ENCODE measurements at places on chromosomes 1 and 21.

GRCh38 chr1:215220346-215220745 is 137.8 kb downstream of the KCNK2 start:
- no peak for DNase-seq

DNA sequence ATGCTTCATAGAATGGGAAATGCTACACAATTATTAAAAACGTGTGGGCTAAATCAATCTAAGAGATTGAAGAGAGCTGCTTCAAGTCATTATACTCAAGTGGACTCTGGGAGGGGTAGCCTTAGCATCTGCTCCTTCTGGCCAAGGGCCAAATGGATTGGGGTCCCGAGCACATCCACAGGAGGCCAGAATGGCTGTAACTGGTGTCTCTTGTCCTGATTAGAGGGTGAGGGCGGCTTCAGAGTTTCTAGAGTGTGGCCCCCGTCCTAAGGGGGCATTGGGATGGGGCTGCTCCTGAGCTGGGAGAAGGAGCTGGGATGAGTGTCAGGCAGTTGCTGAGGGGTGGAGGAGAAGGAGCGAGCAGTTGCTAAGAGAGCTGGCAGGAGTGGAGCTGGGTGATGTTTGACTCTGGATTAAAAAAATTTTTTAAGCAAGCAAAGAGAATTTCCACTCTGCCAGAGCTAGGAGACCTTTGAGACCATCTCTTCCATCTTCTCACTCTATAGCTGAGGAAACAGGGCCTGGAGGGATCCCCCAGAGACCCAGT is 71.3 kb upstream of the TLR5 start:
- no peak for DNase-seq

DNA sequence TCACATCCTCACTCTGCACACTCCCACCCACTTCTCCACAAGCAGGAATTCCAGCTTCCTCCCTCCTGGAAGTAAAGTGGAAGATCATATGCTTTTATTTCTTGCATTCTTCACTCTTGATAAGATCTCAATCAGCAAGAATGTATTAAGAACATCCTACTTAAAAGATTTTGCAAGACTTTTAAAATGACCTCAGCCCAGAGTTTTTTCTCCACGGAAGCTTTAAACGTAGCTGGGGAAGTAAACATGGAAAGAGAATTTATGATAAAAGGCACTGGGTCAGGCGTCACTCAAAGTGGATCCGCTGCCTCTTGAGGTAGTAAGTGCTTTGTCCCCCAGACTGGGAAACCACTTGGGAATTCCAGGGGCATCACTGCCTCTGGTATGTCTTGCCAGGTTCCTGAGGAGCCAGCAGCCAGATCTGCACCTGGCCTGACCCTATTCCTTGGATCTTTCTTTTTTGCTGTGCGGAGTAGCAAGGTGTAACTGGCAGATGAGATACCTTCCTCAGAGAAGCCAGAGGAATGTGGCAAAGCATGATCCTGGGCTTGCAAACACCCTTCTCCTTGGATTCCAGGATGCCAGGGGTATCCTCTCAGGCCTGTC is 33.9 kb downstream of the CDK18 start:
- no peak for DNase-seq

DNA sequence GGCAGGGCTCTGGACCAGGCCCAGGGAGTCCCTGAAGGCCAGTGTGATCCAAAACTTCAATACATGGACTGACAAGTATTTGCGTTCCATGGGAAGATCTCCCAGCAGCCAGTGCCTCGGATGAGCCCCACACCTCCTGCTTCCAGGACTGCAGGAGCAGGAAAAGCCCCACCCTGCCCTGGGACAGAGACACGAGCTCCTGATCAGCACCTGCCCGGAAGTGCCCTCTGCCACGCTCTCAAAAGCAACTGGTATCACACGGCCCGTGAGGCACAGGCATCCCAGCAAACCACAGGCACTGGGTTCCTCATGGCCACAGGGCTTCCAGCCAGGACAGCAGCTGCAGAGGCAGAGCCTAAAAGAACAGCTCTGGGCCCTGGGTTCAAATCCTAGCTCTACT is 48.6 kb downstream of the ACOT7 start:
- DNase-seq = no peak

DNA sequence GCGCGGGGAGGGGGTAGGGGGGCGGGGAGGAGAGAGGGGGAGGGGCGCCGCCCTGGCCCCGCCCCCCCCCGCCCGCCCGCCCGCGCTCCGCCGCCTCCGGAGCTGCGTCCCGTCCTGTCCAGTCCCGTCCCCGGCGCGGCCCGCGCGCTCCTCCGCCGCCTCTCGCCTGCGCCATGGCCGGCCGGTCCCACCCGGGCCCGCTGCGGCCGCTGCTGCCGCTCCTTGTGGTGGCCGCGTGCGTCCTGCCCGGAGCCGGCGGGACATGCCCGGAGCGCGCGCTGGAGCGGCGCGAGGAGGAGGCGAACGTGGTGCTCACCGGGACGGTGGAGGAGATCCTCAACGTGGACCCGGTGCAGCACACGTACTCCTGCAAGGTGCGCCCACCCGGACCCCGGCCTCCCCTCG is at the start of gene AGRN:
Gene AGRN, plus strand, starts transcription at position 121 of the 405 bp plus-strand sequence. Its CDS starts 53 bp downstream, at position 174.
- DNase-seq = no peak

- no peak for DNase-seq
Observed at GRCh38 chr1:6129313-6129712, 50.8 kb downstream of the CHD5 start.

GRCh38 chr1:242456726-242457269 is 67.7 kb downstream of the PLD5 start:
- no peak for DNase-seq

GRCh38 chr1:16119926-16120325 is 35.9 kb downstream of the EPHA2 start:
- DNase-seq = no peak

DNA sequence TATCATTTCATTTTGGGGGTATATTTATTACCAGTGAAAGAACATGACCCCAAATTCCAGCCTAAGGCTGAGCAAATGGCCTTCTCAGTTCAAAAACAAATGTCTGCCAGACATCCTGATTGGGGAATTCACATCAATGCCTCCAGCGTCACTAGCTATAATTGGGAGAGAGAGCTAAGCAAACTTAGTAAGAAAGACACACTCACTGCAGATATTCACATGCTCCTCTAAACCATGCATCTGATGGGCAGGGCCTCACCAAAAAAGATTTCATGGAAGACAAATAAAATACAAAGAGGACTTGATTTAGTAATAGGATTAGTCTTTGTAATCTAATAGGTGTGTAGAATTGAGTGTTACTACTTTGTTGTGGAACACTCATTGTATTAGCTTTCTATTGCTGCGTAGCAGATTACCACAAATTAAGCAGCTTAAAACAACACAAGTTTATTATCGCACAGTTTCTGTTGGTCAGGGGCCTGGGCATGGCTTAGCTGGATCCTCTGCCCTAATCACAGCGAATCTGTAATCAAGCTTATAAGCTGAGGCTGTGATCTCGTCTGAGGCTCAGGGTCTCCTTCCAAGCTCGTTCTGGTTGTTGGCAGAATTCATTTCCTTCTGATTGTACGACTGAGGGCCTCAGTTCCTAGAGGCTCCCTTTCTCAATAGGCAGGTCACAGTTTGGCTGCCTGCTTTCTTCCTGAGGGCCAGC is 243.0 kb downstream of the PBX1 start:
- DNase-seq = no peak

DNA sequence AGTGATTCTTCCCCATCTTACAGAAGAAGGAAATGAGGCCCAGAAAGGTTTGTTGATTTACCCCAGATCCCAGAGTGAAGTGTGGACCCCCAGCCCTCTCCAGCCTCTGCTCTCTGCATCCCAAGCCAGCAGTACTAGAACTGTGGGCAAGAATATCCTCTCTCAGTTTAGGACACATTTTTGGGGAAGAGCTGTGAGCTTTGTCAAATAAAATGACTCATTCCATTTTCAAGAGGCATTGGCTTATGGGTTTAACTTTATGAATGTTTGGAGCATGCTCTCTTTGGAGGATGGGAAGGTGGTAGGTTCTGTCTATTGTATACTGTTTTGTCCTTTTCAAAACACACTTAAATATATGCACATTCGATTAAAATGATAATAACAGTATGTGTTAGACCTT is 70.6 kb upstream of the CNTN2 start:
- no peak for DNase-seq

DNA sequence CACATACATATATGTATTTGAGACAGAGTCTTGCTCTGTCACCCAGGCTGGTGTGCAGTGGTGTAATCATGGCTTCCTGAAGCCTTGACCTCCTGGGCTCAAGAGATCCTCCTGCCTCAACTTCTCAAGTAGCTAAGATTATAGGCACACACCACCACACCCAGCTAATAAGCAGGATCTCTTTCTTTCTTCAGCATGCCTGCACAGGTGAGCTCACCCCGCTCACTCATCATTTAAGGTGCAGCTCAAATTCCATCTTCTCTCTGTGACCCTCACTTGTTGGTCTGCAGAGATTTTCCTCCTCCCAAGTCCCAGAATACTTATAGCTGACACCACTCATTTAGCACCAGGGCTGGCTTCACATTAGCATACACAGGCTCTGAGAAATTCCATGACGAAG is 209.1 kb upstream of the MAP1LC3C start:
- DNase-seq = no peak

DNA sequence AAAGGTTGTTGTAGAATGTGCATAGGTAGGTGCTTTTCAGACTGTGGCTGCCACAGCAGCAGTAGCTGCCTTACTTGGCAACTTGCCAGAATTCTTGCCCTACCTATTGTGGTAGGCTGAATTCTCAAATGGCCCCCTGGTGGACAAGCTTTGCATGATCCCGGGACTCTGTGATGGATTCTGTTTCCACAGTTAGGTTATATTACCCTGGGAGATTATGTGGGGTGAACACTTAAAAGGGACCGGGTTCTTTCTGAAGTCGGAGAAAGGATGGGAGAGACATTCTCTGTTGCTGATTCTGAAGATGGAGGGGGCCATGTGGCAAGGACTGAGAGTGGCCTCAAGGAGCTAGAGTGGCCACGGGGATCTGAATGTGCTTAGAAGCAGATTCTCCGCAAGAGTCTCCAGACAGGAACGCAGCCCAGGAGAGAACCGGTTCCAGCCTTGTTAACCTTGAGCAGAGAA is 32.1 kb upstream of the KCNE1 start:
- peak; percentile 90 for DNase-seq

- no peak for DNase-seq
Observed at GRCh38 chr1:27548858-27549719, 54.9 kb downstream of the AHDC1 start.

DNA sequence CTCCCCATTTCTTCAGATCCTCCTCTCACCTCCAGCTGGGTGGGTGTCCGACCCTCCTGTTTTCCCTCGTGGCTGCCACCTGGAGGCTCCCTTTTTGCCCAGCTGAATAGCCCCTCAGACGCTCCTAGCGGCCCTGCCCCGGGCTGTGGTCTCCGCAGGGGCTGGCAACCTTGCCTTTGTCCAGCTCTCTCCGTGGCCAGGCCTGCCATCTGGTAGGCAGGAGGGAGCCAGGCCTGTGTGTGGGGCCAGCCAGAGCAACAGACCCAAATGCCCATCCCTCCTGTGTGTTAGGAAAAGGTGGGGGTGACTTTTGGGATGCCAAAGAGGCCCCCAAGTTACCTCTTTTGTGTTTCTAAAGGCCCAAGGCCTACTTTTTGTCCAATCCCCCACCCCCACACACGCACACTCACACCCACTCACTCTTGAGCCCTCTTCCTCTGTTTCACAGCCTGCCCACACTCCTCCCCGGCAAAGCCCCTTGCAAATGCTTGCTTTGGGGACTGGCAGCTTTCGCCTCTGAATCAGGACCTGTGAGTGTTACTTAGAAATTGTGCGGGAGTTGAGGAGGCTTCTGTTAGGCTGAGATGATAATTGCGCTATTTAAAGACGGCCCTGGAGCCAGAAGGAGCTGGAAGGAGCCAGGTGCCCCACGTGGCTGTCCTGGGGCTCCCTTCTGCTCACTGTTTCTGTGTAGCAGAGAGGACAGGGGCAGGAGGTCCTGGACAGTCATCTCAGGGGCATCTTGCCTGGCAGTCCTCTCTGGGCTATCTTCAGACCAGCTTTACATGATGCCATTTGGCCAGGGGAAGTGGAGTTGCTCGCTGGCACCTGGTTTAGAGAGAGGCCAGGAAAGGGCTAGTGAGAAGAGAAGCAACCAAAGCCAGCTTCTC is 9.1 kb downstream of the PPFIA4 start:
- DNase-seq = no peak

DNA sequence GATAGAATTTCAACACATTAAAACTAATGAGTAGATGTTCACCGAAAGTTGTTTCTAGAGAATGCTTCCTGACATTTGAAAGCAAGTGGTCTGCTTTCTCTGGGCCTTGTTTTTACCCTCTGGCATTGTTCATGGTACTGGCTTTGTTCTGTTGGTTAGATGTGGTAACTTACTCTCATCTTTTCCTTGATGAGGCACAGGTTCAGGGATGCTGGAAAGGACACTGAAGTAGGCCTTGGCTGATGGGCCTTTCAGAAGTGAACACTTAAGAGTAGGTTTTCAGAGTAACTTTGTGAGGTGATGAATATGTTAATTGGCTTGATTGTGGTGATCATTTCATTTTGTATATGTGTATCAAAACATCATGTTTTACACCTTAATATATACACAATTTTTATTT is 55.8 kb downstream of the DYRK1A start:
- DNase-seq = no peak

- DNase-seq = peak; percentile 27
Observed at GRCh38 chr21:22711636-22712035, 1713.4 kb downstream of the NCAM2 start.

- no peak for DNase-seq
Observed at GRCh38 chr1:112722601-112723510, 7.7 kb upstream of the PPM1J start.

GRCh38 chr1:53585129-53585528 is 125.9 kb downstream of the DMRTB1 start:
- no peak for DNase-seq

- no peak for DNase-seq
Observed at GRCh38 chr1:170664093-170664827, at the start of gene PRRX1. Gene PRRX1, plus strand, starts transcription at chr1:170664131. Its CDS starts 88 bp downstream, at chr1:170664219.

DNA sequence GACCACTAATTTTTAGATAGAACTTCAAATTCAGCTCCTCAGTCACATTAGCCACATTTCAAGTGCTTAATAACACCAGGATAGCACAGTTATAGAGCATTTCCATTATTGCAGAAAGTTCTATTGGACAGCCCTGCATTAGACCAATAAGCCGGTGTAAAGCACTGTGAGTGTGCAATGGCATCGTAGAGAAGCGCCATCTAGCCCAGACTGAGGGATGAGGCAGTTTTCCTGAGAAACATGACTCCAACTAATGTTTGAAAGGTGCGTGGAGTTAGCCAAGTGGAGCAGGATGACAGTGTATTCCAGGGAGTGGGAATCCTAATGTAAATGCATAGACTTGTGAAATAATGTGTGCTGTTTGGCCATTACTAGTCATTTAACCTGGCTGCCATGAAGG is 7.7 kb downstream of the RPE65 start:
- DNase-seq = no peak

- DNase-seq = peak; percentile 67
Observed at GRCh38 chr1:11654137-11654938, at the start of the genes FBXO2 and FBXO44. Gene FBXO2, minus strand, starts transcription at chr1:11654429. Its CDS starts 89 bp downstream, at chr1:11654340. Gene FBXO44, plus strand, starts transcription at chr1:11654877. Its CDS starts 959 bp downstream, at chr1:11655836.

DNA sequence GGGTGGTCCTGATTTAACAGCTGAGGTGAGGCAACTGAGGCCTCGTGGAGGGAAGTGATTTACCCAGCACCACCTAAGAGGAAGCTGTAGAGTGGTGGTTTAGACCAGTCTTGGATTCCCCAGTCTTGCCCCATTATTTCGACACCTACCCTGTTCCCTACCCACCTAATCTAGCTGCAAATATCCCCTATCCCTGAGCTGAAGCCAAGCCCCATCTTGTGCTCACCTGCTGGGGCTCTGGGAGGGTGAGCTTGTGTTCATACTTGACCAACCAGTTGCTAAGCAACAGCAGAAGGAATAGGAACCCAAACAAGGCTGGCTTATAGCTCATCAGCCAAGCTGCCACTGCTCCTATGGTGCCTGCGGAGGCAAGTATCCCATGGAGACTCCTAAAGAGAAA is 2.0 kb downstream of the TEX46 start:
- DNase-seq = peak; percentile 25
